ENCODE measurements at places on chromosomes 2 and 18.

DNA sequence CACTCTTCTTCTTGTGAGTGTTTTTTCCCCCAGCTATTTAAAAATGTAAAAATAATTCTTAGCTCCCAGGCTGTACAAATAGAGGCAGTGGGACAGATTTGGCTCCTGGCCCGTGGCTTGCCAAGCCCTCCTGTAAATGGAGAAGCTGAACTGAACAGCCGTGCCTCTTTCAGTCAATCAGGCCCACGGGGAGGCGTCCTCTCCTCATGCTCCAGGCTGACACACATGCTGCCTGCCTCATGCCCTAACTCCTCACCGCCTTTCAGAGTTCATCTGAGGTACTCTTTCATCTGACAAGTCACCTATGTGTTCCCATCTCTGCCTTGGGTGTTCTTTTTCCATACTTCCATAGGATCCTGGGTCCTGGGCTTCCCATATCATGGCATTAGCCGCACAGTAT lies 58.9 kb downstream of the BMP10 start:
- DNase-seq = no peak

GRCh38 chr2:215366440-215367032 lies 54.7 kb downstream of the ATIC start:
- peak; percentile 17 for DNase-seq

DNA sequence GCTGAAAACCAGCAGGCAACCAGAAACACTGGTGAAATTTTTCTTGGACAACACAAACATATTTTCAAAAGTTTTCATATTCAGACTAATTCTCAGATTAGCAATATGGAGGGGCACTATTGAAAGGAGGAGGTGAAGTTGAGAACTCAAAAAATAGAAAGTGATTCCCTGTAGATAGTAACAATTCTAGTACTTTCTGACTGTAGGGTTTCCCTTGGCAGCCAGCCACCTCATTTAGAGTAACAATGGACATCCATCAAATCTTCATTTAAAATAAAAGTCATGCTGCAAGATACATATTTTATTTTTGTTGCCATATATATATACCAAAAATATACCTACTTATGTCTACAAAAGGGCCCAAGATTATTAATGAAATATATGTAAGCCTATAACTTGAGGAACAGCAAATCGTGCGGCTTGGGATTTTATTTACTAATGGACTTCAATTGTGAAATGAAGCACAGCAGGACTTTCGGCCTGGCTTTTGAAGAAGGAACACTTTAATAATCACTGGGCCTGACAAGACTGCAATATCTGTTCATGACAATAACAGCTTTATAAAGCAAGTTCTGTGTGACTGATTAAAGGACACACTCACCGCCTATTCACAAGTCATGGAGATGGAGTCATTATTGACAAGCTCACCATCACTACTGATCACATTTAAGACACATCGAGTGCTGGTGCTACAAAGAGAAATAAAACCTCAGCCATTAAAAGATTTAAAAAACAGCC lies 6.8 kb upstream of the NR4A2 start:
- no peak for DNase-seq

- no peak for DNase-seq
Measured at GRCh38 chr2:72950558-72951255, 33.4 kb downstream of the EMX1 start.

GRCh38 chr2:130762910-130763385 lies 7.6 kb downstream of the AMER3 start:
- DNase-seq = no peak

DNA sequence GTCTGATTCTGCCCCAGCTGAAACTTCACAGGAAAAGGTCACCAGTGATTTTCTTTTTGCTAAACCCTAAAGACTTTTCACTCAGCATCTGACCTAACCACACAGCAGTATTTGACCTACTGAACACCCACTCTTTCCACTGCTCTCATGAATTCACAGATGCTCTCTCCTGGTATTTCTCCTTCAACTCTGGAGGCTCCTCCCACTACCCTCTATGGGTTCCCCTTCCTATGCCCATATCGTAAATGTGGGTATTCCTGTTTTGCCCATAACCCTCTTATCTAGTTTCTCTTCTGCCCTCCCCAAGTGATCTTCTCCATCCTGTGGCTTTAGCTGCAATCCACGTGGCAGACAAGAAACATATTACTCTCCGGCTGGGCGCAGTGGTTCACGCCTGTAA lies 7.6 kb downstream of the PLEKHM3 start:
- no peak for DNase-seq

GRCh38 chr2:63124850-63125249 lies 74.2 kb downstream of the OTX1 start:
- DNase-seq = no peak

DNA sequence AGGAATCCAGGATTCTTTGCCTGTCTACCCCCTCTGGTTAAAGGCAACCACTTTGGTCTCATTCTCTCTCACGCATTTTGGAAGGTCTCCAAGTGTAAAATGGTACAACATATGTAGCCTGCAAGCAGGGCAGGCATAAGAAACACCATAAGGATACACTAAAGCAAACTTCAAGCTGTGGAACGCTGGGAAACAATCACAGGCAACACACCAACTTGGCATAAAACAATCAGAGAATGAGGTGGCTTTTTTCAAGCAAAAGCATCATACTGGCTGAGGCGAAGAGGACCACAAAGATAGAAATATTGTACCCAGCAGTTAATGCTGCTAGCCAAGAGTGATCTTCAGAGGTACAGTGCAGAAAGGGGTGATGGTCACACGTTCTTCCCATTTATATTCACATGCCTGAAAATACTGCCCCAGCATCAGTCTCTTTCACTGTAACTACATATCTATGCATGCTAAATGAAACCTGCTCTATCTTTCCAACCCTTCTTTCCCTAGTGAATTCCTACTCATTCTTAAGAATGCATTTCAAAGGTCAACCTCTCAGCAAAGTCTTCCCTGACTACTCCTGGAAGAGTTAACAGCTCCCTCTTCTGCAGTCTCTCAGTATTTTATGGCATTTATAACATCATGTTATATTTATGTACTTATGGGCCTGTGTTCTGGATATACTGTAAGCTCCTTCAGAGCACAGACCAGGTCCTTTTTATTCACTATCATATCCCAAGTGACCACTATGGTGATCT lies 71.9 kb upstream of the GALNT5 start:
- DNase-seq = peak; percentile 33

DNA sequence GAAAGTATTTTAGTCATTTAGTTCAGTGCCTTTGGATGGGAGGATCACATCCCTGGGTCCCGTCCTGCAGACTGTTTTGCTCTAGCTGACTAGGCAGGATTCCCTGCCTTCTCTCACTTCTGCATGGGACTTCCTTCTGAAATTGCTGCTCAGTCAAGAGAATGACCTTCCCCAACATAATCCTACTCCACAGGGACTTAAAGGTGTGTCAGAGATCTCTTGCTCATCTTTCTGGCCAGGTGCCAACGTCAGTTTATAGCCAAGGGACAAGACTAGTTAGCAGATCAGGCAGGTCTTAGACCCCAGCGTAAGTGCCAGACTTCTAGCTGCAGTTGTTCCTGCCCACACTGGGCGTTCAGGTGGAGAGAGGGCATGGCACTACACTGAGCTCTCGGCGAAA lies 9.5 kb upstream of the IL1B start:
- no peak for DNase-seq

DNA sequence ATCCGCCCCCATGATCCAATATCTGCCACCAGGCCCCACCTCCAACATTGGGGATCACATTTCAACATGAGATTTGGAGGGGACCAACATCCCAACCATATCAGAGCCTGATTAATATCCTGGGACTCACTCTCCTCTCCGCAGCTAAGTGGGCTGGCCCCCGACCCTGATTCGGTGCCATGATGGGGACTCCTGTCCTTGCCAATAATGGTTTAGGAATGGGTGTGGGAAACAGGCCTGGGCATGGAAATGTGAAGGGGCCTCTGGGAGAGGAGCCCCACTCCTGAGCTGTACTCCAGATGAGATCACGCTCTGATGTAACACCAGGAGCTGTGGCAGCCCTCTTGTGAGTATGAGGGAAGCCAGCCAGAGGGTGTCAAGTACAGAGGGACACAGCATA lies 77.3 kb upstream of the SMAD7 start:
- DNase-seq = no peak

DNA sequence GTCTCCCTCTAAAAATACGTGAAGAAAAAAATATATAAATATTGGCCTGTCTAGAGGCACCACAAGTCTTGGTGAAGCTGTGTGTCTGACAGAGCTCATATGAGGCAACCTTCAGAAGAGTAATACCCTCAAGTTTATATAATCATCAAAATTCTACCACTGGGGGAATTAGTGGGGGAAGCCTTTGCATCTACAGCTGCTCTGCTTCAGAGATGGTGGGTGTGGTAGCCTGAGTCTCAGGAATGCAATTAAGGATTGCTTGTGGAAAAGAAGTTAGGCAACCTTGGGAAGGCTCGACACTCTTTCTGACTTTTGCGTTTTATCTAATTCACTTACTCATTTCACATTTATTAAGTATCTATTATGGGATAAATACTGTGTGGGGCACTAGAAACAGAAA lies 17.4 kb downstream of the TPGS2 start:
- peak; percentile 54 for DNase-seq

DNA sequence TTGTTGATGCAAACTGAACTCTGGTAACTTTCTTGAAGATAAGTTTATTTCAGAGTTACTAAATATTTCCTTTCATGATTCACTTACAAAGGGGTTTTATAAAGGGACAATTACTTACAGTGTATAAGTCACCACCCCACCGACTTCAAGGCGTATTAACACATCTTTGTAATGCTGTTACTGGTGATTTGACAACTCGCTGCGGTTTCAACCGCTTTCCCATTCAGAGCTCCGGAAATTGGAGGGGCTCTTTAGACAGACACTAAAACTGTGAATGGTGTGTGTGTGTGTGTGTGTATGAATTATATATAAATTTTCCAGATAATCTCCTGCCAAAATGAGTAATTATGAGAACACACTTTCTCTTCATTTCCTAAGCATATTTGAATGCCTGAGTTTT lies 4.9 kb downstream of the TM4SF20 start:
- DNase-seq = peak; percentile 95

DNA sequence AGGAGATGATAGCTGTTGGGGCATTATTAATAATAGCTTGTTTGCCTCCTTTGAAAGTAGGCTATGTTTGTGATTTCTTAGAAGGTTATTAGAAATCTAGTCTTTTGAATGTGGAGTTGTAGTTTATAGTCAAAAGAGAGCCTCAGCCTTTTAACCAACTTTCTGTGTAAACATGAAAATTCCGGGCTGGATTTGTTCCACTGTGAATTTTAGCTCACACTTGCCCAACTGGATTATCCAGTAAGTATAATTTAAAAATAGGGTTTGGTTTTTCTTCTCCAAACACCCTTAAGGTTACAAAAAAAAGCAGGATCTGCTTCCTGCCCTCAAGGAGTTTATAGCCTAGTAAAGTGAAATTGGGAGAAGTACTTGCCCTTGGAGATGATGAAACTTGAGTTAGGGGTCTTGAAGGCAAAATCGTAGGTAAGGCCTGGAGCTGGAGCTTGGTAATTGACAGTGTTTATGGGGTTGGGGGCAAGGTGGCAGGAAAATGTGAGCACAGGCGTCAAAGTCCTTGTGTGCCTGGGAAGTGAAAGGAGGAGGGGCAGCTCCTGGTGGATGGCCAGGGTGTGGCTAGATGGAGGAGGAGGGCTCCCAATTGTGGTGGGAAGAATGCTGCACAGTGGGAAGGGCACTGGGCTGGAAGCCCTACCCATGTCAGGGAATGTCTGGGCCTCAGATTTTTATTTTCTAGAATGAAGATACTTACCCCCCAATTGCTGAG lies 21.3 kb downstream of the ITGA6 start:
- DNase-seq = no peak

GRCh38 chr2:78870343-78870967 lies 155.0 kb upstream of the REG3G start:
- no peak for DNase-seq

- peak; percentile 94 for DNase-seq
Measured at GRCh38 chr2:181106789-181107627, 126.6 kb downstream of the UBE2E3 start.

- DNase-seq = no peak
Measured at GRCh38 chr2:32506446-32506845, 121.4 kb upstream of the TTC27 start.

- DNase-seq = no peak
Measured at GRCh38 chr2:71082402-71083252, 14.2 kb downstream of the NAGK start.

- DNase-seq = no peak
Measured at GRCh38 chr2:11154016-11154922, 998 bp upstream of the SLC66A3 start.

- peak; percentile 32 for DNase-seq
Measured at GRCh38 chr18:62521593-62521992, 1.2 kb upstream of the ZCCHC2 start.

DNA sequence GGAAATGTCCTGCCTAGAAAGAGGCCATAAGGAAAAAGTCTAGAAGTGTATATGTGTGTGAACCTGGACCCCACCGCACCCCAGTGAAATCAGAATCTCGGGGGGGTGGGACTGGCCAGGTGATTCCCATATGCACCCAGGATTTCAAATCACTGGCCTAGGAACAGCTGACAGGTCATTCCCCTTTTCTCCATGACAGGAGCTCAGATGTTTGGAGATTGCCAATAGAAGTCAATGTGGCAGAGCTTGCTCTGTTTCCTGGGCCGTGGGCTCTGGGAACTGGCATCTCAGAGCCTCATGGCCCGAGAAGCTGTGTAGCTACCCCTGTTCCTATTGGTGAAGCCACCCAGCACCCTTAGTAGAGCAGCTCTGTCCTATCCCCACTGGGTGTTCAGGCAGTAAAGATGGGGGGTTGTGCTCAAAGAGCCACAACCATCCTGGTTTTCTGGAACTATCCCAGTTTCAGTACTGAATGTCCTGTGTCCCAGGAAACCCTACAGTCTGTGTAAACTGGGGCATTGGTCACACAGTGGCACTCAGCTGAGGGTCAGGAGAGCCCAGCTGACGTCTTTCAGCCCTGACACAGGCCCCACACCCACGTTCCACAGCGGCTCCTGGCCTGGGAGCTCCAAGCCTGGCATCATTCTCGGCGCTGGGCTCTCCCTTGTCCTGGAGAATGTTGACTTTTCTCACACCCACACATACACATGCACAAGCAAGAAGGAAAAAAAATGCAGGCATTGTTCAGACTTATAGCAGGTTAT lies 18.9 kb downstream of the GNLY start:
- peak; percentile 77 for DNase-seq

DNA sequence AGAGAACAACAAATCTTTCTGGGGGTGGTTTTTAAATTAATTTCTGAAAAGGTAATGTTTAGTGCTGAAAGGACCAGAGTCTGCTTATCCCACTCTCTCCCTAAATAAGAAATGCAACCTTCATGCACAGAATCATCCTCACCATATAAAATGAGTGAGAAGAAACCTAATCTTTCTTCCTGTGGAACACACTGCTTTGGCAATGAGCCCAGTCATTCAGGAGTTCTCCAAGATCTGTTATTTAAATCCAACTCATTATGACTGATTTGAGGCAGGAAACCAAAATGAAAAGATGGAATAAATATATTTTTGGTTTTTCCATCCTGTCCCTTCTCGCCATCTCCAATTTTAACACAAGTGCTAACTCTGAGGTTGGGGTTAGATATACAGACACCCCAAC lies 228.3 kb downstream of the SRBD1 start:
- DNase-seq = peak; percentile 57

- peak; percentile 32 for DNase-seq
Measured at GRCh38 chr2:205580212-205580987, 101.9 kb upstream of the NRP2 start.

- DNase-seq = no peak
Measured at GRCh38 chr2:105904938-105905337, 160.2 kb downstream of the NCK2 start.

GRCh38 chr2:47034973-47035609 lies 119.5 kb upstream of the MCFD2 start:
- peak; percentile 82 for DNase-seq
